ENCODE measurements at places on chromosomes 12 and 14. TPM values are rescaled to one million over a fixed set of nuclear protein-coding genes. Genes with fewer than 3 reads are reported as not detected.

Gene CARMIL3
- 2.0 TPM for total RNA-seq

Gene SYCP3
- total RNA-seq: 0.89 TPM

Gene NEUROD4
- not detected for total RNA-seq

Gene PTPN6
- total RNA-seq: 15.4 TPM

Gene SOAT2
- not detected for total RNA-seq

Gene FGF6
- not detected for total RNA-seq

Gene TPH2
- not detected for total RNA-seq

Gene PEBP1
- total RNA-seq: 116 TPM

Gene IKZF4
- total RNA-seq: 3.5 TPM

Gene ACSM4
- total RNA-seq: not detected

Gene FOXA1
- 20.6 TPM for total RNA-seq

Gene KRT85
- total RNA-seq: not detected

Gene KRT71
- total RNA-seq: not detected

Gene TAMALIN
- 61.3 TPM for total RNA-seq

Gene E2F7
- total RNA-seq: 7.7 TPM

Gene PLEKHG7
- total RNA-seq: not detected

Gene STAC3
- total RNA-seq: 0.89 TPM

Gene POU6F1
- total RNA-seq: 16.8 TPM

Gene RND1
- total RNA-seq: not detected

Gene TCL1B
- total RNA-seq: not detected

Gene KRT79
- not detected for total RNA-seq

Gene KCNC2
- not detected for total RNA-seq

Gene VPS29
- total RNA-seq: 192 TPM

Gene PAX9
- total RNA-seq: not detected

Gene NPAS3
- under 0.01 TPM for total RNA-seq

Gene IGF1
- total RNA-seq: 0.89 TPM

Gene RTL1
- not detected for total RNA-seq

Gene UNC119B
- total RNA-seq: 19.7 TPM

Gene PLA2G1B
- total RNA-seq: not detected

Gene BRAP
- total RNA-seq: 21.7 TPM

Gene BMP4
- 17.9 TPM for total RNA-seq

Gene ENDOU
- not detected for total RNA-seq

Gene BBOF1
- total RNA-seq: not detected

Gene GALNT8
- total RNA-seq: 1.2 TPM

Gene TSPAN8
- total RNA-seq: 132 TPM

Gene GARIN6
- total RNA-seq: not detected

Gene AP5M1
- 14.0 TPM for total RNA-seq

Gene FNTB
- 18.3 TPM for total RNA-seq

Gene DNAI7
- not detected for total RNA-seq

Gene FRMD6
- total RNA-seq: 8.4 TPM

Gene PTHLH
- 2.8 TPM for total RNA-seq

Gene ULK1
- 23.3 TPM for total RNA-seq

Gene SERPINA10
- not detected for total RNA-seq

Gene SLC8A3
- 2.4 TPM for total RNA-seq

Gene C12orf50
- not detected for total RNA-seq

Gene GPR162
- total RNA-seq: 5.3 TPM

Gene LMNTD1
- not detected for total RNA-seq

Gene BORCS5
- 25.0 TPM for total RNA-seq

Gene PROX2
- total RNA-seq: not detected

Gene KRT78
- not detected for total RNA-seq

Gene USP44
- total RNA-seq: 0.43 TPM

Gene CCDC197
- total RNA-seq: not detected

Gene AKAP3
- total RNA-seq: 0.37 TPM

Gene C14orf132
- 13.2 TPM for total RNA-seq

Gene TDRD9
- not detected for total RNA-seq
